Activated B cell treated with CpG ODN at 0.5 μM for 24 hours (primary cell): ENCODE measurements at places on chromosomes 1 and 21. TPM values are rescaled to one million over a fixed set of nuclear protein-coding genes. Genes with fewer than 3 reads are reported as not detected.

CRYAA gene
- not detected in 2 replicates for total RNA-seq

KRTAP19-1 gene
- not detected in 2 replicates for total RNA-seq

KRTAP12-2 gene
- total RNA-seq, result not detected in 2 replicates

GRCh38 chr1:12172042-12172851 is 5.5 kb downstream of the TNFRSF1B start:
- peak overlapping the region; percentile 83 for H3K27ac ChIP-seq
- H3K4me3 ChIP-seq, result peak overlapping the region; percentile 37
- DNase-seq, result no peak
- H3K4me1 ChIP-seq, result peaks cover 88% of the 10 kb centered on the region

DNA sequence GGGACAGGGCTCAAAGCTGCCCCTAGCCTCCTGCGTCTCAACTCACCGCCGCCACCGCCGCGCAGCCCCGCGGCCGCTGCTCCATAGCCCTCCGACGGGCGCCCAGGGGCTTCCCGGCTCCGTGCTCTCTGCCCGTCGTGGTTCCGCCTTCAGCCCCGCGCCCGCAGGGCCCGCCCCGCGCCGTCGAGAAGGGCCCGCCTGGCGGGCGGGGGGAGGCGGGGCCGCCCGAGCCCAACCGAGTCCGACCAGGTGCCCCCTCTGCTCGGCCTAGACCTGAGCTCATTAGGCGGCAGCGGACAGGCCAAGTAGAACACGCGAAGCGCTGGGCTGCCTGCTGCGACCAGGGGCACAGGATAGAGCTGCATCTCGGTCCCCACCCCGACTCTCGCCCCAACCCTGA is at the start of gene TNFRSF25:
TNFRSF25 (minus strand) TSS at position 151 of the 400 bp plus-strand sequence; CDS start at position 85, 66 bp downstream.
- H3K27ac ChIP-seq, result no peak within 1 kb of the TSS
- H3K4me3 ChIP-seq, result peak within 1 kb of the TSS; percentile 52
- DNase-seq, result no peak
- peaks cover 28% of the 10 kb centered on the region for H3K27me3 ChIP-seq

DNA sequence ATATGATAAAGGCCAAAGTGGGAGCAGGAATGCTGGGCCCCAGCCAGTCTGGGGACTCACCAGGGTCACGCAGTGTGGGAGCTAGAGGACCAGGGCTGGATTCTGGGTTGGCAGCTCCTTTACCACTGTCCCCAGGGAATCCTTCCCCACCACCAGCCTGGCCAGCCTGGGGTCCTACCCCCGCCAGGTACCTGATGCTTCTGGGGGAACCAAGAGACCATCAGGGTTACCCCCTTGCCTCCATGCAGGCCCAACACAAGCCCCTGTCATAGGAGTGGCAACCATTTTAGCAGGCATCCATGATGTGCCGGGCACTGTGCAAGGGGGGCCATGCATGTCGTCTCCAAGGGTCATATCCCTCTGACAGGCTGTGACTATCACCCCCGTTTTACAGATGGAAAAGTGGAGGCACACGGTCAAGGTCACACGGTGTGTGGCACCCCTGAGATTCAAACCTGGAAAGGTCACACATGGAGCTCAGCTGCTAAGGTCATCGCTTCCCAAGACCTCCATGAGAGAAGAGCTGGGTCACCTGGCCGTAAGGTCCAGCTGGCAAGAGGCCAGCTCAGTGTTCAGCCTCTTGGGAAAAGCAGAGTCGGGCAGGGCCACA is 16.4 kb downstream of the RUNX3 start:
- H3K36me3 ChIP-seq, result peaks cover 90% of the 10 kb centered on the region
- H3K4me3 ChIP-seq, result no peak overlapping the region
- no peak overlapping the region for H3K27ac ChIP-seq
- H3K4me1 ChIP-seq, result peaks cover 31% of the 10 kb centered on the region

DNA sequence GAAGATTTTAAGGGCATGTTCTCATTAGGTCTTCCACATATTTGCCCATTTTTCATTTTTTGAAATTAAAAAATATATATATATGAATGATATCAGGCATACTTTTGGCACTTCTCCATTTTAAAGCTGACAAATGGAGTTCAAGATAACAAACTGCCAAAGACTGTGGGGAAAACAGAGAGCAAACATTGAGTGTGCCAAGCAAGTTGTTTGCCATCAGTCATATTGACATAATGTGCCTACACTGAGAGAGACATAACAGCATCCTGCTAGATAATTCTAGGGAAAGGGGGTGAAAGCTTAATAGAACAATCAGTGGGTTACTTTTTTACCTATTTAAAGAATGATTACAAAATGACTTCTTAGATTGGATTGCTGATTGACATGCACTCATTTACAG is 529.4 kb upstream of the CXADR start:
- no peaks in the 10 kb centered on the region for H3K4me1 ChIP-seq
- no peak for DNase-seq
- H3K4me3 ChIP-seq, result no peak overlapping the region

GRCh38 chr1:226826479-226827261 is 43.7 kb upstream of the PSEN2 start:
- no peaks in the 10 kb centered on the region for H3K27me3 ChIP-seq
- H3K27ac ChIP-seq, result no peak overlapping the region
- peak overlapping the region; percentile 12 for H3K4me3 ChIP-seq
- H3K4me1 ChIP-seq, result peaks cover 37% of the 10 kb centered on the region
- H3K36me3 ChIP-seq, result no peaks in the 10 kb centered on the region

DNA sequence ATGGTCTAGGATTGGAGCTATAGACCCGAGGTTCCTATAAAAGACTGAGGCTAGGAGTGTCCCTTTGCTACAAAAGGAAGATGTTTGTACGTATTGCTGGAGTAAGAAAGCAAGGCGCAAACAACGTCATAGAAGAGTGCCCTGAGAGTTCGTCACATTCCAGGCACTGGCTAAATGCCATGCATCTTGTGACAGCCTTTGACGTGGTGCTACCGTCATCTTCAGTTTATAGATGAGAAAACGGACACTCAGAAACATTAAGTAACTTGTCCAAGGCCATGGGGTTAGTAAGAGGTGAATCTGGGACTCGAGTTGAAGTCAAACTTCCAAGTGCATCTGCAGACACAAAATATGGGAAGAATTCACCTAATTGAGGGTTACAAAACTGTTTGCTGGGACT is 104.2 kb upstream of the SLC45A1 start:
- H3K36me3 ChIP-seq, result no peaks in the 10 kb centered on the region
- H3K27ac ChIP-seq, result no peak overlapping the region
- peaks cover 53% of the 10 kb centered on the region for H3K27me3 ChIP-seq
- H3K4me1 ChIP-seq, result peaks cover 4% of the 10 kb centered on the region

- H3K36me3 ChIP-seq, result peaks cover 68% of the 10 kb centered on the region
- H3K27ac ChIP-seq, result no peak overlapping the region
- H3K27me3 ChIP-seq, result no peaks in the 10 kb centered on the region
These were observed 37.7 kb downstream of the KCNAB2 start for GRCh38 chr1:6083385-6083784.
